ENCODE measurements at places on chromosomes 1 and 21.

GRCh38 chr1:48294656-48295055, 72.1 kb downstream of the SLC5A9 start:
- no peak for DNase-seq

DNA sequence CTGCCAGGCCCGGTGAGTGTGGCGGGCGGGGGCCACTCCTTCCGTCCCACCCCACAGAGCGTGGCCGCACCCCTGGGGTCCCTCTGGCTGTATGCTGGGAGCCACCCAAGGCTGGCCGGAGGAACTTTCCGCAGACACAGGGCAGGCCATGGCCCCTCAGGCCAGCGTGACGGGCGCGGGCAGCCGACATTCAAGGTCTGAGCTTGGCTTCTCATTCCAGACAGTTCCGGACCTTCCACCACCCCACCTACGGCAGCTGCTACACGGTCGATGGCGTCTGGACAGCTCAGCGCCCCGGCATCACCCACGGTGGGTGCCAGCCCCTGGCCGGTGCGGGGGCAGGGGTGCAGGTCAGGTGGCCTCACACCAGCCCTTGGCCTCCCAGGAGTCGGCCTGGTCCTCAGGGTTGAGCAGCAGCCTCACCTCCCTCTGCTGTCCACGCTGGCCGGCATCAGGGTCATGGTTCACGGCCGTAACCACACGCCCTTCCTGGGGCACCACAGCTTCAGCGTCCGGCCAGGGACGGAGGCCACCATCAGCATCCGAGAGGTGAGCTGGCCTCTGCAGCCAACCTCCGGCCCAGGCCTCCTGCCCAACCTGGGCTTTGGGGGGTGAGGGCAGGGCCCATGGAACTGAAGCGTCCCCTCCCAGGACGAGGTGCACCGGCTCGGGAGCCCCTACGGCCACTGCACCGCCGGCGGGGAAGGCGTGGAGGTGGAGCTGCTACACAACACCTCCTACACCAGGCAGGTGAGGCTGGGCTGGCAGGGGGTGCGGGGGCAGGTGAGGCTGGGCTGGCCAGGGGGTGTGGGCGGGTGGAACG, 7.3 kb downstream of the SCNN1D start:
- no peak for DNase-seq

DNA sequence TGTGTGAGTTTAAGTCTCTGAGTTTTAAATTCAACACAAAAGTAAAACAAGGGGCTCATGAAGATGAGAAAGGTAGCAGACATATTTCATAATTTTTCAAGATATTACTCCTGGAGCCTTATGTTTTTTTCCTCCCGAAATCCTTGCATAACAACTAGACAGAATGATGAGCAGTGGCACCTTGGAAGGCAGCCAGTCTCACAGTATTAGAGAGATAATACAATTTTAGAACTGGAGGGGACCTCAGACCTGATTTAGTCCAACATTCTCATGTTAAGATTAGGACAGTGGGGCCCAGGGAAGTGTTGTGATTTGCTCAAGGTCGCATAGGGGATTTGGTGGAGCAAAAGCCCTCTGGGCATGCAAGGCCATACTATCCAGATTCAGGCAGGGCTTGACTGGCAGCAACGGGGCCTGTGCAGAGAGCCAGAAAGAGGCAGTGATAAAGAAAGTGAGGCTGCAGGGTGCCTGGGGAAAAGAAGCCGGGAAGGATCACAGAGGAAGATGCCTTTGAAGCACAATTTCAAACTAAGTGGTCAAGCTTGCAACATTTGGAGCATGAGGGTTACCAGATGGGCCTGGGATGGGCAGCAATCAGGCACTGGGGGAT, 31.4 kb upstream of the BCL9 start:
- no peak for DNase-seq

GRCh38 chr1:100440075-100440809, 87.9 kb downstream of the CDC14A start:
- peak; percentile 55 for DNase-seq

DNA sequence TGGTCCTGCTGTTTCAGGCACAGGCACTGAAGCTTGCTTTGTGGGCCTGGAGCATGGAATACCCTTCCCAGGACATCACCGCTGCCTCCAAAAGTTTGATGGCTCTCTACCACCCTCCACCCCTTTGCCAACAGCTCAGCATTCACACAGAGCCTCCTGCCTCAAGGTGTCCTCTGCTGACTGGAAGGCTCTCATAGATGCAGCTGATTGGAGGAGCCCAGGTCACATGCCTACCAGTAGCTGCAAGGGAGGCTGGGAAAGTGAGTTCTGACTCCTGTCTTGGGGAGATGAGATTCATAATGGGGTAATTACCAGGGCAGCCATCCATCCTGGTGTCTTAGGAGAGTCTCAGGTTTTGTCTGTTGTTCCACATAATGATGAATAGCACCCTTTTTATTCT, 124.8 kb upstream of the GRIK3 start:
- no peak for DNase-seq
